Epithelial cell of umbilical artery (primary cell): ENCODE measurements at places on chromosomes 7 and 10. TPM values are rescaled to one million over a fixed set of nuclear protein-coding genes. Genes with fewer than 3 reads are reported as not detected.

GIMAP8 gene
- 77.3 and 104 TPM in 2 replicates for total RNA-seq

PILRA gene
- not detected in 2 replicates for total RNA-seq

ASIC3 gene
- not detected in 2 replicates for total RNA-seq

TRDMT1 gene
- total RNA-seq: 6.2 and 7.3 TPM in 2 replicates

SMNDC1 gene
- 7.5 and 11.2 TPM in 2 replicates for total RNA-seq

MARVELD1 gene
- total RNA-seq: 12.9 and 13.3 TPM in 2 replicates

PRR15 gene
- total RNA-seq: 0.15 and 1.3 TPM in 2 replicates

PNLIPRP1 gene
- total RNA-seq: not detected in 2 replicates

C10orf105 gene
- total RNA-seq: 0.15 TPM in 1 of 2 replicates, not detected in the other

COL26A1 gene
- not detected in 2 replicates for total RNA-seq

NPSR1 gene
- total RNA-seq: not detected in 2 replicates

PBLD gene
- total RNA-seq: 1.9 and 3.5 TPM in 2 replicates

CHST12 gene
- total RNA-seq: 1.3 and 10.3 TPM in 2 replicates

OR2A12 gene
- not detected in 2 replicates for total RNA-seq

TBX20 gene
- 0.15 and 0.97 TPM in 2 replicates for total RNA-seq

GIMAP5 gene
- 4.2 and 8.1 TPM in 2 replicates for total RNA-seq

FGFBP3 gene
- 0.30 and 0.32 TPM in 2 replicates for total RNA-seq

SSC4D gene
- 0.65 and 0.76 TPM in 2 replicates for total RNA-seq

SPDYE3 gene
- not detected in 2 replicates for total RNA-seq
